Activated CD4-positive, alpha-beta T cell treated with anti-CD3 and anti-CD28 coated beads, Interleukin-2, amount 50 U/mL, for 1 hour (primary cell): ENCODE measurements at places on chromosomes 3 and 15.
A peak's percentile ranks its signal among the peaks of the same experiment; 100 is the strongest.

- no peak for DNase-seq
These were observed 89.7 kb downstream of the HMG20A start for GRCh38 chr15:77510066-77511057.

DNA sequence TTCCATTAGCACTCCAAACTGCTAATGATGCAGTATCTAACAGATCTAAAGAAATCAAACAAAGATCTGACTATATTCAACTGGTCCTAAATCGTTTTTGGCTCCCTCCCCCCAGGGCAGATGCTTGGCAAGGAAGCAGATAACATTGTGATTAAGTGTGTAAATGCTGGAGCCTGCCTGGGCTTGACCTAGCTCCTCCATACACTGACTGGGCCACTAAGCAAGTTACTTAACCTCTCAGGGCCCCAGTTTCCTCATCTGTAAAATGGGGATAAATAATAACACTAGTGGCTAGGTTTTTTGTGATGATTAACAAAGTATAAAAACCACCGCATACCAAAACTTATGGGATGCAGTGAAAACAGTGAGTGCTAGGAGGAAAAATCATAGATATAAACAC, 9.2 kb downstream of the EID1 start:
- DNase-seq = no peak

DNA sequence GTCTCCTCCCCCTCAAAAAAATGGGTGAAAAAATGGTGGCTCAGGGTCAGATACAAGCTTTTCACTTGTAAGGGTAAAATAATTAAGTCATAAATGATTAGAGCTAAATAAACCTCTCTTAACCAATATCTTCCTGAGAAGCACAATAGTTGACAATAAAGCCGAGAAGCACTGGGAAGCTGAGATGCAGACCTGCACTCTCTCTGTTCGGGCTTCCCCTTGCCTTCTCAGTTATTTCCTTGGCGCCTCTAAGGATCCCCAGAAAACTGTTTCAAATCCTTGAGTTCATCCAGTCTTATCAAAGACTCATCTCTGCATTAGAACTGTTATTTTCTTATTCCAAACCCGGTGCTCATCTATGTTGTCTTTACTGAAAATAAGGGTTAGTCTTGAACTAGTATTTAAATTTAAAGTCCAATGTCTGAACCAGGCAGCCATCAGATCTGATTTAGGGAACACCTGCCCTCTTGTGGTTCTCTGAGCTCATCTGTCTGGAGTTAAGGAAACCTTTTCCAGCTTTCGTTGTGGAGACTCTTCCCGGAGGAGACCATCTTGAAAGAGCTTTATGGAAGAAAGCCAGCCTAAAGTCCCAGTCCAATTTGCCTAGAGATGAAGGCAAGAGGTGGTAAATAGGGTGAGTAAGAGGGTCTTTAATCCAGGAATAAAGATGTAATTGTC, 256.4 kb upstream of the MCTP2 start:
- DNase-seq = no peak

DNA sequence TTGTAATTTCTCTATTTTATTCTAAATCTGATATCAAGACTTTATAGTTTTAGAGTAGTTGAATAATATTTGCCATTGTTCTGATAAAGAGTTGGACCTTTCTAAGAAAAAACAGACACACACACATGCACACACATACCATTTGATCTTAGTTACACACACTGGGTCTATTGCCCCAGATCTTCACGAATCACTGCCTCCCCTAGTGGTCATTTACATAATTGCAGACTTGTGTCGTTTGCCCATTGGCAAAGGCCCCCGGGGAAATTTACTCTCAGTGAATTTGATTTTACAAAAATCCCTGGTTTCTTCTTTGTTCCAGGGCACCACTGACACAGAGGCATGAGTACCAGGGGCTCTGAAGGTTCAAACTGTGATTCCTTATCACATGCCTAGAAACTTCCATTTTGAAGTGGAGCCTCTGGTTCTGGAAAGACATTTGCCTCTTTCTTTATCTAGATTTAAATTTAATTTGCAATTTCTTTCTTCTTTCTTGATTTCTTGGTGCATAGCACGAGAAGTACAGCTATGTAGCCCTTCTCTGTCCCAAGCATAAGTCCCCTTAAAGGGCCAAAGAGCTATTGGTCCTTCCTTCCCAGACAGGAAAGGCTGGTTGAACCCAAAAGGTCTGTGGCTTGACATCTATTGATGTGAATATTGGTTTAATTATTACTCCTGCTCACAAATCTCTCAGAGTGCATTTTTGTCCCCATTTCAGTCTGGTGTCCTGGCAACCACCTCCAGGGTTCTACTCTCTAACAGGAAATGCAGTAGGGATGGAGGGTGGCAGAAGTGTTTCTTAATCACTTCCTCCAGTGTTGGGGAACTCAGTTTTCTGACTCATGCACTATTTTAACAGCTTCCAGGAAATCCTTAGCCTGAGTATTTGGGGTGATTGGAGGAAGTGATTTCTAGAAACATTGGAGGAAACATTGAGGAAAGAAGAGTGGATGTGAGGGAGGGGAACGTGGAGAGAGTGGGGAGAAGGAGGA, 32.4 kb upstream of the SLC6A11 start:
- no peak for DNase-seq

DNA sequence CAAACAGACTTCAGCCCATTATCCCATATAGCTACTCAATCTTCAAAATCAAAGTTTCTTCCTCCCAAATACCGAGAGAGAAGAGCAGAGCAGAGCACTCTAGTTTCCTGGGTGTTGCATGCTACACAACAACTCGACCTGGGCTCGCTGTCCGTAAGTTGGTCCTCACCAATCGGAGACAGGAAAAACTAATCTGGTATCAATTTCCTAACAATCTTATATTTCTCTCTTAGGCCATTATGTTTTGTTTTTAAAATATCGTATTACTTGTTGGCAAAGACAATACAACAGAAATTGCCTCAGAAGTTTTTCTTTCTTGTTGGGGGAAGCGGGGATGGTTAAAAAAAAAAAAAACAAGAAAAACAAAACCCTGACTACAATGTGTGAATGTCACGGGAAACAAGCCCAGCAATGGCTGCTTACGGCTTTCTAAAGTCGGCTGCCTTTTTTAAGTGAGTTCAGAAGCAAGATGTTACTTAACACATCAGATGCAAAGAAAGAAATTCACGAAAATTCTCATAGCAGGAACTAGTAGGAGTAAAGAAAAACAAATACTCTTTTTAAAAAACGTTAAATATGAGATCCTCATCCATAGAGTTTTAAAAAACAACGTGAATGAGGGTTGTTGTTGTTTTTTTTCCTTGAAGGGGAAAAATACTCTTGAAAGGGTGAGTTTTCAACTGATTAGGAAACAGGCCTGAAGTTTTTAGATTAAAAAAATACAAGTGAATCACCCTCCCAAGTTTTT, 1.9 kb downstream of the VGLL4 start:
- no peak for DNase-seq

GRCh38 chr3:71025010-71025409, 558.5 kb downstream of the FOXP1 start:
- no peak for DNase-seq

GRCh38 chr3:55690177-55690576, 203.1 kb upstream of the WNT5A start:
- DNase-seq = no peak

DNA sequence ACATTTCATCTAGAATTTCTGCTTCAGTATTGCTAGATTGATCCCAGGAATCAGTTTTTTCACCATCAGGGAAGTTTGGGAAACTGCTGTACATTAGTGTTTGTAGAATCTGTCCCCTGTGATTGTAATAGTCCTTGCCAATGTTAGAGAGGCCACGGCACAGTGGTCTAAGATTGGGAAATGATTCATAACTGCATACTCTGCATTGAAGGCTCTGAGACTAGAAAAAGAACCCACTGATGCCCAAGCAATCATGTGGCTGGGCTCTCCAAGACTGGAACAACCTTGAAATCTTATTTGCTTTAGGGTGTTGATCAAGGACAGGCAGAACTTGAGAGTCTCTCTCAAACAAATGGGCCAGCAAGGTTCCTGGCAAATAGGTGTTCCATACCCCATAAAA, 245.6 kb upstream of the LRTM1 start:
- DNase-seq = no peak

DNA sequence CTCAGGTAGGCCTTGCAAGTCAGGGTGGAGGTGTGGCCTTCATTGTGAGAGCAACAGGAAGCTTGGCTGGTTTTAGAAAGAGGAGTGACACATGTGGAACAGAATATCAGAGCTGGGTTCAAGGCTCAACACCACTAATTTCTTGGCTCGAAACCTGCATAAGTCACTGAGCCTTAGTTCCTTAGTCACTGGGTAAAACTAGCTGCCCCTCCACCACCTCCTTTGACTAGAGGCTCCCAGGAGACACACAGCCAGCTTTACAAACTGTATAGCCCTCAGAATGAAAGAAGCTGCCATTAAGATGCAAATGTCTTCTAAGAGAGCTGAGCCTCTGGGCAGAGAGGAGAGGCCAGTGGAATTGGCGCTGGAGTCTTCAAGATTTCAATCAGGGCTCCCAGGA, 67.7 kb downstream of the CERS3 start:
- DNase-seq = no peak

GRCh38 chr3:113532698-113533533, 561 bp downstream of the SIDT1 start:
- peak; percentile 40 for DNase-seq

GRCh38 chr3:160697637-160698380, 20.8 kb downstream of the ARL14 start:
- DNase-seq = no peak

- no peak for DNase-seq
These were observed 1181.4 kb downstream of the ROBO2 start for GRCh38 chr3:78221300-78221699.
